Camera-type eye (tissue), 1 donor: ENCODE measurements at places on chromosomes 12 and 14. TPM values are rescaled to one million over a fixed set of nuclear protein-coding genes. Genes with fewer than 3 reads are reported as not detected.

CLEC9A gene
- total RNA-seq: 0.27 TPM

SIX1 gene
- 11.8 TPM for total RNA-seq

SPSB2 gene
- total RNA-seq: 5.1 TPM

CISTR gene
- not detected for total RNA-seq

CNTN1 gene
- 159 TPM for total RNA-seq

MIPOL1 gene
- 45.7 TPM for total RNA-seq

CLEC4E gene
- not detected for total RNA-seq
